ENCODE measurements at places on chromosomes 12 and 14. TPM values are rescaled to one million over a fixed set of nuclear protein-coding genes. Genes with fewer than 3 reads are reported as not detected.

DNA sequence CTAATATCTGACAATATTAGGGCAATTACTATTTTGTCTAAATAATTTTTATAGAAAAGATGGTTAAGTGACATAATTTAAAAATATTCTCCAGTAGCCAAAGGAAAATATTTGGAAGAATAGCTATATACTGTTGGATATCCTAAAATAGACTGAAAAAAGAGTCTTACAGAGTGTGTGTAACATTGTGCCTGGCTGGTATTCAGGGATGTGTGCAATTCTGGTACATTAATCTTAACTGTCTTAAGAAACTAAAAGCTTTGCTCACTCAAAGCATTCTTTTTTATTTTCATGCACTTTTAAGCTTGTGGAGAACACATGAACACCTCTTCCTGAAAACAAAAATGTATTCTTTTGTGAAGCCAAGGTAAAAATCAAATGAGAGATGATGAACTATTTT lies 10.1 kb upstream of the NR2C1 start:
- H3K27me3 ChIP-seq: no peaks in the 10 kb centered on the region
- no peak for DNase-seq
- no peak overlapping the region for H3K4me3 ChIP-seq
- H3K27ac ChIP-seq: peak overlapping the region; percentile 55
- H3K4me1 ChIP-seq: peaks cover 24% of the 10 kb centered on the region

The TTC6 gene
- 11.2 TPM for total RNA-seq

DNA sequence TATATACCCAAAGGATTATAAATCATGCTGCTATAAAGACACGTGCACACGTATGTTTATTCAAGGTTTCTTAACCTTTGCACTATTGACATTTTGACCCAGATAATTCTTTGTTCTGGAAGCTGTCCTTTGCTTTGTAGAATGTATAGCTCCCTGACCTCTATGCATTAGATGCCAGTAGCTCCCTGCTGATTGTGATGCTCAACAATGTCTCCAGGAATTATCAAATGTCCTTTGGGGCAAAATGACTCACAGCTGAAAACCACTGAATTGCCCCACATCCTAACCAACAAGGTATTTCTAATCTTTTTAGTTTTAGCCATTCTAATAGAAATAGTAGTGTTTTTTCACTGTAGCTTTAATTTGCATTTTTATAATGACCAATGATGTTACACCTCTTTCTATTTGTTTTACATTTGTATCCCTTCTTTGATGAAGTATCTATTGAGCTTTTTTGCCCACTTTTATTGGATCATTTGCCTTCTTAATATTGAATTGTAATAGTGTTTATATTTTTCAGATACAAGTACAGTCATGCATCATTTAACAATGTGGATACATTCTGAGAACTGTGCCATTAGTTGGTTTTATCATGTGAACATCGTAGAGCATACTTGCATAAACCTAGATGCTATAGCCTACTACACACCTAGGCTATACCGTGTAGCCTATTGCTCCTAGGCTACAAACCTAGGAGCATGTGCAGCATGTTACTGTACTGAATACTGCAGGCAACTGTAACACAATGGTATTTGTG lies 10.4 kb upstream of the NOPCHAP1 start:
- H3K4me1 ChIP-seq: no peaks in the 10 kb centered on the region
- no peaks in the 10 kb centered on the region for H3K36me3 ChIP-seq
- no peak overlapping the region for H3K27ac ChIP-seq
- DNase-seq: no peak
- no peaks in the 10 kb centered on the region for H3K27me3 ChIP-seq
- no peak overlapping the region for H3K4me3 ChIP-seq

DNA sequence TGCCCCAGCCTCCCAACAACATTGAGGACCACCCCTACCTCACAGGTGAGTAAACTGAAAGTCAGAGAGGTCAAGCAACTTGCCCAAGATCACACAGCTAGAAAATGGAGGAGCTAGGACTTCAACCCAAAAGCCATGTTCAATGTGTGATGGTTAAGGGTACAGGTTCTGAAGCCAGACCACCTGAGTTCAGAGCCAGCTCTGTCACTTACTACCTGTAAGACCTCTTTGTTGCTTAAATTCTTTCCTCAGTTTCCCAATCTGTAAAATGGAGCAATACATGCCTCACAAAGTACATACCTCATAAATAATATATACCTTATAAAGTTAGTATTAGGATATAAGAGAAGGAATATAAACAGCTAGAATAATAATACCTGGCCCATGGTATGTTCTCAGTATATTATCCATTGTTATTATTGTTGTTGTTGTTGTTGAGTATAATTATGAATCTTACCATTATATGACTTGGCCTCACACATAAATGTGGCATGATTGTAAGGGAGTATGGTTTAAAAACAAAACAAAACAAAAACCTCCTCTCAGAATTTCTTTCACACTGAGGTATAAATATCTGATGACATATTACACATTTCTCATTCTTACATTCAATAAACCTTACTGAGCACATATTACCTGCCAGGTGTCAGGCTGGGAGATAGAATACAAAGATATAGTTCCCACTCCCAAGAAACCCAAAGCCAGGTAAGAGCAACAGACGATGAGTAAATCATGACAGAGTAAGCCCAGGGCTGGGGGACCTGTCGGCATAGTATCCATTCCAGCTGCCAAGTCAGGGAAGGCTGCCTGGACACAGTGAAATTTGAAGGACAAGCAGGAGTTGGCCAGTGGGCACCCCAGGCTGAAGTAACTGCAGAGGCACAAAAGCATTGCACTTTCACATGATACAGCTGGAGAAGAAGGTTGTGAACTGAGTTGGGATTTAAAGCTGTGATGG lies 19.6 kb downstream of the CMKLR1 start:
- H3K27me3 ChIP-seq: no peaks in the 10 kb centered on the region
- H3K4me1 ChIP-seq: no peaks in the 10 kb centered on the region
- H3K27ac ChIP-seq: no peak overlapping the region
- no peak for DNase-seq
- H3K4me3 ChIP-seq: no peak overlapping the region
- H3K36me3 ChIP-seq: no peaks in the 10 kb centered on the region

DNA sequence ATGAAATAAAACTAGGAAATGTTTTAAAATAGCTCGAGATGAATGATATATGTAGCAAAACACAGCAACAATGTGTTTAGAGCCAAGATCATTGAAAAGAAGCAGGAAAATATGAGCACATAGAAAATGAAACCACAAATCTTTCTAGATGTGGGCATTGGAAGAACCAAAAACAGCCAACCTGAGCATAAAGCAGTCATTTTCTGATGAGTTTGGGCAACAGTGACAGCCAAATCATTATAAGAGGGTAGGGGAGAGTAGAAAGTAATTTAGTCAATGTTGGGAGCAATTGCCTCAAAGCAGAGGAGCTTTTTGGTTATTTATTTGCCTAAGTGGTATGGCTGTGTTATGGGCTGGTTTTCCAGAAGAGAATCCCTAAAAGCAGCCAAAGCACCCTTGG lies 8.8 kb upstream of the BICDL1 start:
- no peak overlapping the region for H3K27ac ChIP-seq
- no peak overlapping the region for H3K4me3 ChIP-seq
- H3K36me3 ChIP-seq: no peaks in the 10 kb centered on the region
- H3K4me1 ChIP-seq: no peaks in the 10 kb centered on the region
- no peak for DNase-seq

DNA sequence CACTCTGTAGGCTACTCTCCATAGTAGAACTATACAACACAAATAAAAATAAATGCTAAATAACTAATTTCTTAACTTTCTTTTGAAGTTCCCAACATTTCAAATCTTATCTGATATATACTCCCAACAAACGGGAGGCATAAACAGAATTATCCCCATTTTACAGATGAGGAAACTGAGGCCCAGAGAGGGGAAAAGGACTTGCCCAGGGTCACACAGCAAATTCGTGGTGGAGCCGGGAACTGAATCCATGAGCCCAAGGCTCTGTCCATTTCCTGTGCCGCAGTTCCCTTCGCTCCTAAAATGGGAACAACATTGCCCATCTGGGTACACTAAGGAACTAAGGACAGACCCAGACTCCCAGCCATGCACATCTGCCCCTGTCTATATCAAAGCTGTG lies 12.2 kb downstream of the ZNF384 start:
- no peaks in the 10 kb centered on the region for H3K27me3 ChIP-seq
- no peaks in the 10 kb centered on the region for H3K36me3 ChIP-seq
- no peak overlapping the region for H3K27ac ChIP-seq

The DHRS4 gene
- total RNA-seq: 41.8 TPM

The ADAM21 gene
- total RNA-seq: 13.7 TPM

The ACVRL1 gene
- total RNA-seq: 9.1 TPM

DNA sequence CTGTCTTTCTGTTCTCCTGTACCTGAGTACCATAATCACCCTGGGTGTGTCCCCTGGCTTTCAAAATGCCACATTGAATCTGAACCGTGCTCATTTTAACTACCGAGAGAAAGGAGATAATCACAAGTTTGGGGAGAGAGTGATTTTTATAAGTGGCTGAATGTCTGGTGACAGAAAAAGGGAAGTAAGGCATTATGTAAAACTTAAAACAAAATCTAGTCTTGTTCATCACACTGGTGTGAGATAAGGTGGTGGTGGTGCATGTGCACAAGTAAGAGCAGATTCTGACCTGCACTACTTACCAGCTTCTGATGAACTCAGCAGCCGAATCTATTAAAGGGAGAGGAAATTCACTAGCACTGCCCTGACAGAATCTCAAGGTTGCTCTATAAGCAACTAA lies 56.3 kb downstream of the SPPL3 start:
- H3K4me3 ChIP-seq: no peak overlapping the region
- no peaks in the 10 kb centered on the region for H3K36me3 ChIP-seq

The MARK3 gene
- total RNA-seq: 198 TPM

GRCh38 chr12:118188690-118189371 lies 52.9 kb downstream of the PEBP1 start:
- peak; percentile 58 for DNase-seq
- no peak overlapping the region for H3K27ac ChIP-seq
- peaks cover 3% of the 10 kb centered on the region for H3K4me1 ChIP-seq
- no peaks in the 10 kb centered on the region for H3K27me3 ChIP-seq
- H3K36me3 ChIP-seq: no peaks in the 10 kb centered on the region
- H3K4me3 ChIP-seq: peak overlapping the region; percentile 4

All from testis (tissue), 5 donors.